ENCODE measurements at places on chromosomes 4 and X. TPM values are rescaled to one million over a fixed set of nuclear protein-coding genes. Genes with fewer than 3 reads are reported as not detected.

- no peak for DNase-seq
Observed at GRCh38 chrX:150697641-150698040, 4.4 kb downstream of the MTMR1 start.

Gene SCRG1
- total RNA-seq = 0.11 TPM

DNA sequence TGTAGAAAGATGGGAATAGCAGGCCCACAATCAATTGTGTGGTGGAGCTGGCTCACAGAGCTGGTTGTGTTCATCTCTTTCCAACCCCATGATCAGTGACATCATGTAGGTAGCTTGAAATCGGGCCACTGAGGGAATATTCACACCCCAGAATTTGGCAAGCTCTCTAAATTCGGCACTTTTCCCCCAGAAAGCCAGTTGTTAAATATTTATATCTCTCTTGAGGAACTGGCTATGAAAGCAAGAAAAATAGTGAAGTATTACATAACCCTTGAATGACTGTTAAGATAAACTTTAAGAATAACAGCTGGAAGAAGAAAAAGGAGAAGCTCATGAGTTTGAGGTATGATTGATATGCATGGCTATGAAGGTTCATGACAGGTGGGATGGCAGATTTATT lies 38.9 kb downstream of the GPRIN3 start:
- DNase-seq = no peak

DNA sequence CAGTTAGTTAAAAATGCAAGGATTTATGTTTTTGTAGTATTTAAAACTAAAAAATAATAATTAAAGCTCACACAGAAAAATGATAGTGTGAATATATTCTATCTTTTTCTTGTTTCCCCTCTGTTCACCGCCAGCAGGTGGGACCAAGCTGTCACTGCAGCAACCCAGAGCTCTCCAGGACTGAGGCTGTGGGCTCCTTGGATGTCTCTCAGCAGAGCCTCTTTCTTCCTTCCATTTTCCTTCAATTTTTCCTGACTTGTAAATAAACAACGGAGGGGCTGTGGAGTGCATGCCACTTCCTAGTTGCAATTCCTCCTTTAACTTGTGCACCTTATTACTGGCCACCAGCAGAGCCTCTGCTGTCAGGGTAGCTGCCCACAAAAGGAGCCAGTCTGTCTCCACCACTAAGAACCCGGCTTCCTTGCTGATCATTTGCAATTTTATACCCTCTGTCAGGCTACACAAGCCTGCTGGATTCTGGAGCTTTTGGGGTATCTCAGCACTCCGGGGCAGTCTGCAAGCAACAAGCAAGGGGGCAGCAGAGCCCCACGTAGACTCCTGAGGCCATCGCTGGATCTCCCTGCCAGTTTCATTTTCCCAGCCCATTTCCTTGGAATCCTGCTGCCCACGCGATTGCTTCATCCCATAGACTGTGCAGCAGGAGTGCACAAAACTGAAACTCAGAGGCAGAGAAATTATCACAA lies 1467.4 kb downstream of the C4orf33 start:
- DNase-seq = peak; percentile 23

Gene MAGEC3
- not detected for total RNA-seq

Gene GPC4
- total RNA-seq = 17.4 TPM

DNA sequence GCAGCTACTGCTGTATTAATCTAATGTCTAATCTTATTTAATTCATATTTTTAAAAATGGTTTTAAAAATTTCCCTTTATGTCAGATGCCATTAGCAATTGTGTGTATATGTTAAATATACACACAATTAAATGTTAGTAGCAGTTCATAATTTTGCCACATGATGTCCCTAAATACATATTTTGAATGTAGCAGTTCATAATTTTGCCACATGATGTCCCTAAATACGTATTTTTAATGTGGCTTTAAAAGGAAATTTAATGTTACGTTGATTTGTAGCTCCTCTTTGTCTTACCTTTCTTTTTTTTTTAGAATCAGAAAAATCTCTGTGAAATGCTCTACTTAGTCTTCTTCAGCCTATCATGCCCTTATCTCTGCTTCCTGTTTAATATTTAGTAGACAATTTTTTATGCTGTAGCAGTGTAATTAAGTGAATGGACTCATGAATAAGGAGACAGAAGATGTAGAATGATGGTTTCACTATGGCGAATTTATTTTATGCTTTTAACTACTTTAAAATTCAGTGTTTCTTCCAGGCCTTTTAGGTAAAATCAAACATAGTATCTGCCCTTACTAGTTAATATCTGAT lies 26.1 kb downstream of the RBM46 start:
- no peak for DNase-seq

Measured in thyroid gland (tissue), 4 donors.